HuH-7.5 (cell line): ENCODE measurements at places on chromosomes 12 and 14.
A peak's percentile ranks its signal among the peaks of the same experiment; 100 is the strongest.

GRCh38 chr14:20855652-20856291 lies 35.4 kb upstream of the RNASE3 start:
- peak; percentile 50 for DNase-seq

DNA sequence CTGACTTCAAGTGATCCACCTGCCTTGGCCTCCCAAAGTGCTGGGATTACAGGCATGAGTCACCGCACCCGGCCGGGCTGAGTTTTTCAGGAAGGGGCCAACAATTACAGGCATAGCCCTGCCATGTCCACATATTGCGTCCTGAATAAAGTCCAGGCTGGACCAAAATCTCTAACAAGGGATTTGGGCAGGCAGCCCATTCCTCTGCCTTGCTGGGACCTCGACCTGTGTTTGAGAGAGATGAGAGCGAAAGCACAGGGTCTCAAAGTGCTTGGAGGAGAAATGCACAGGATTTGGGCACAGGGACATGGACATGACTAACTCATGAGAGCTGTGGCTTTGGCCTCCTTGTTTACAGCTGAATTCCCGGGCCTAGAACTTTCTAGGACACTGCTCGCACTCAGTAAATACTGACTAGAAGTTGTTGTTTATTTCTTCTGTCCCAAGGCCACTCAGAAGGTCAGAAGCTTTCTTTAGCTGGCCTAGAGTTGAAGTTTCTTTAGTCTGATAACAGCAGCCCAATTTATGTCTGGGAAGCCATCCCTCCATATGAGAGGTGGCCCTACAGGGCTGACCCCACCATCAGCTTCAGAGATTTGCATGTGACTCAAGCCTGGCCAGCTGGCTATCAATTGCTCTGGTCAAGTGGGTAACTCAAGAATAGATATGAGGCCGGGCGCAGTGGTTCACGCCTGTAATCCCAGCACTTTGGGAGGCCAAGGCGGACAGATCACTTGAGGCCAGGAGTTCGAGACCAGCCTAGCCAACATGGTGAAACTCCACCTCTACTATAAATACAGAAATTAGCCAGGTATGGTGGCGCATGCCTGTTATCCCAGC lies 11.7 kb downstream of the CAMKK2 start:
- DNase-seq, result no peak

DNA sequence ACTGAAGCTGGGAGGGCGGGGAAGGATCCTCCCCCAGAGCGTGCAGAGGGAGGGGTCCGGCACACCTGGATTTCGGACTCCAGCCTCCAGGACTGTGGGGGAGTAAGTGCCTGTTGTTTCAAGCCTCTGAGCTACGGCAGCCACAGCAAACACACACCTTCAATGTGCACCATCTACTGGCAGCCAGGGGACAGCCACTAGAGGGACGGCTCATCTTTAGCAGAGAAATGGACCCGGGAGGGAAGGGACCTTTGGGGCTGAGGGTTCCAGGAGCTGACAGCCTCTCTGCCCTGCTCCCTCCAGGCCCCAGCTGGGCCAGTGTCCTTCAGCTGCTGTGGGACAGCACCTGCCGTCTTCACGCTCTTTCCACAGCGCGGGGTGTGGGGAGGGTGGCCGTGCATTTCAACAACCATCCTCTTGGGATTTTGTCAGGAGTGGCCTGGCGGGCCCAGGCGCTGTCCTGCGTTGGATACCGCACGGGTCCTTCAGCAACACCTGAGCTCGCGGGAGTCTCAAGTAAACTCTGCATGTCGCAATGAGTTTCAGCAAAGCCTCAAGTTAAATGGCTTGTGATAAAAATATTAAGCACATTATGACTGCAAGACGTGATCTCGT lies 209.2 kb upstream of the C14orf180 start:
- DNase-seq, result peak; percentile 67

DNA sequence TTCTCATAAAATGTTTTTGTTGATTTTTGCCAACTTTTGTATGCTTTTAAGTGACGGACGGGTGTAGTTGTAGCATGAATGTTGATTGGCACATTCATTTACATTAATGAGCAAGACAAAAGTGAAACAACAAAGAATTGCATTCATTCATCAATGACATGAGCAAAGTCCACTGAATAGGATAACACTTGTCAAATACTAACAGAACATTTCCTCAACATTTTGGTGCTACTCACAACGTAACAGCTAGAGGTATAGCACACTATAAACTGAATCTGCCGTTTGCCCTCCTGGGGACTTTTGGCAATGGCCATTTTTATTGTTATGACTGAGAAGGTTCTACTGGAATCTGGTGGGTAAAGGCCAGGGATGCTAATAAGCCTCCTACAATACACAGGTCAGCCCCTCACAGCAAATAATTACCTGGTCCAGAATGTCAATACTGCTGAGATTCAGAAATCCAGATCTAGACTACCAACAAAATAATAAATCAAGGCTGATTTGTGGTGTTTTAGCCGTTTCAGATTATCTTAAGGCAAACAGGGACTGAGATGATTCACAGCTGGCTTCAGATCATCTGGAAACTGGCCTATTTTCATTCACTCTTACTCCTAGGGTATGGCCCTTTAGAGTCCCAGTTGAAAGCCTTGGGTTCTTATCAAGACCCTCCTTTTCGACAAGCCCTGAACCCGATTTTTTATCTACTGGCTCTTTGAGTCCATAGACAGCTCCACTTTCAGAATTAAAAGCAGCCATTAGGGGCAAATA lies 22.5 kb upstream of the CDKN3 start:
- no peak for DNase-seq

- DNase-seq, result no peak
Measured at GRCh38 chr12:58557171-58557570, 363.1 kb downstream of the LRIG3 start.
